ENCODE measurements at places on chromosomes 3 and 15.
A peak's percentile ranks its signal among the peaks of the same experiment; 100 is the strongest.

- DNase-seq = no peak
Observed at GRCh38 chr15:73598530-73599160, 34.5 kb downstream of the NPTN start.

DNA sequence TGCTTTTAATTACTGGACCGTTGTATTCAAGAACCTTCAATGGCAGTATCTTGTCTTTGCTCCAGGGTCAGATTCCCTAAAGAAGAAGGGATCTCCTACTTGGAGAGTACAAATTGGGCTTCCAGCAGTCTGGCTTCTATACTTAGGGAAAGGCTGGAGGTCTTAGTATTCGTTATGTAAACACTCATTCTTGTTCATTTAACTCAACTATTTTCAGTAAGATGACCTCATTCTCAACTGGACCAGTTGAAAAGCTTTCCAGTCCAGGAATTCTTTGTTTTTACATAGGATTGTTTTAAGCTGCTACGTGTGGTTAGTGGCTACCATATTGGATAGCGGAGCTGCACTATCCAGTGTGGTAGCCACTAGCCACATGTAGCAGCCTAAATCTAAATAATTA is 4.6 kb downstream of the SENP5 start:
- DNase-seq = no peak

DNA sequence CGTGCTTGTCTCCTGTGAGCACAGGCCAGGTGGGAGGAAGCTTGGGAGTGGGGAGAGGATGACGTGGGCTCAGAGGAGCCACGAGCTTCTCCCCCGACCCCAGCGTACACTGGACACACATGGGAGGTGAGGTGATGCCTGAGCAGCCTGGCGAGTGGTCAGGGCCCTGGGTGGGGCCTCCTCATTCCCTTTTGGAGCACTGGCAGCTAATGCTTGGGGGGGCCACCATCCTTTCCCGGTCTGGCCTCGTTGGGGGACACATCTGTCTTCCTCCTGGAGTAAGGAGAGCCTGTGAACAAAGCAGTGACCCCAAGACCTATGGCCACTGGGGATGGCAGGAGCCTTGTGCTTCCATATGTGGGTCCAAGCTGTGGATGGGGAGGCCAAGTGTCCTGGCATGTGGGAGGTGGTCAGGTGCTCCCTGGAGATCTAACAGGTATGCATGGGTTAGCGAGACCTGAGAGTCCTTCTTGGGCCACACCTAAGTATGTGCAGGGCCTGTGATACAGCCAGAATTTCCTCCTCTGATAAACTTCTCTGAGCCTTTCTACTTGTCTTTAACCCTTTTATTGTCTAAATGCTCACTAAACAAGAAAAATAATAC is 9.5 kb downstream of the KLF13 start:
- no peak for DNase-seq

GRCh38 chr15:64642875-64643274 is 132.5 kb downstream of the RBPMS2 start:
- DNase-seq = no peak

- DNase-seq = no peak
Observed at GRCh38 chr3:106560451-106560966, 691.7 kb upstream of the CBLB start.

- DNase-seq = peak; percentile 7
Observed at GRCh38 chr3:16224325-16224724, 40.4 kb downstream of the DPH3 start.

- peak; percentile 61 for DNase-seq
Observed at GRCh38 chr3:39108200-39108710, 775 bp downstream of the TTC21A start.

DNA sequence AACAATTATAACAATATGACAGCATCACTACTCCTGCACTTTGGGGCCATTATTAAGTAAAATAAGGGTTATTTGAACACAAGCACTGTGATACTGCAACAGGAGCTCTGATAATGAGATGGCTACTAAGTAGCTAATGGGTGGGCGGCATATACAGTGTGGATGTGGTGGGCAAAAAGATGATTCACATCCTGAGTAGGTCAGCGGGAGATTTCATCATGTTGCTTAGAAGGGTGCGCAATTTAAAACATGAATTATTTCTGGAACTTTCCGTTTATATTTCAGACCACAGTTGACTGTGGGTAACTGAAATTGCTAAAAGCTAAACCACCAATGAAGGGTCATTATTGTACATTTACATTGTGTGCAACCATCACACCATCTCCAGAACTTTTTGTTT is 42.3 kb downstream of the FBXO22 start:
- DNase-seq = peak; percentile 79

Data from suppressor macrophage (primary cell).